Glutamatergic neuron (in vitro differentiated cells): ENCODE measurements at places on chromosomes 11 and 22. TPM values are rescaled to one million over a fixed set of nuclear protein-coding genes. Genes with fewer than 3 reads are reported as not detected.
A peak's percentile ranks its signal among the peaks of the same experiment; 100 is the strongest.

GRCh38 chr11:94315664-94316063 is 11.3 kb downstream of the IZUMO1R start:
- no peaks in the 10 kb centered on the region for H3K4me1 ChIP-seq
- no peak for DNase-seq
- no peak overlapping the region for H3K4me3 ChIP-seq
- H3K27me3 ChIP-seq: peaks cover 1% of the 10 kb centered on the region

Gene FTH1
- total RNA-seq: 885 TPM

- no peak overlapping the region for H3K4me3 ChIP-seq
- H3K27me3 ChIP-seq: no peaks in the 10 kb centered on the region
- H3K36me3 ChIP-seq: no peaks in the 10 kb centered on the region
Observed at GRCh38 chr11:20397281-20397680, 9.8 kb downstream of the PRMT3 start.

Gene OR52N5
- total RNA-seq: not detected

Gene TMEM134
- 41.9 TPM for total RNA-seq

DNA sequence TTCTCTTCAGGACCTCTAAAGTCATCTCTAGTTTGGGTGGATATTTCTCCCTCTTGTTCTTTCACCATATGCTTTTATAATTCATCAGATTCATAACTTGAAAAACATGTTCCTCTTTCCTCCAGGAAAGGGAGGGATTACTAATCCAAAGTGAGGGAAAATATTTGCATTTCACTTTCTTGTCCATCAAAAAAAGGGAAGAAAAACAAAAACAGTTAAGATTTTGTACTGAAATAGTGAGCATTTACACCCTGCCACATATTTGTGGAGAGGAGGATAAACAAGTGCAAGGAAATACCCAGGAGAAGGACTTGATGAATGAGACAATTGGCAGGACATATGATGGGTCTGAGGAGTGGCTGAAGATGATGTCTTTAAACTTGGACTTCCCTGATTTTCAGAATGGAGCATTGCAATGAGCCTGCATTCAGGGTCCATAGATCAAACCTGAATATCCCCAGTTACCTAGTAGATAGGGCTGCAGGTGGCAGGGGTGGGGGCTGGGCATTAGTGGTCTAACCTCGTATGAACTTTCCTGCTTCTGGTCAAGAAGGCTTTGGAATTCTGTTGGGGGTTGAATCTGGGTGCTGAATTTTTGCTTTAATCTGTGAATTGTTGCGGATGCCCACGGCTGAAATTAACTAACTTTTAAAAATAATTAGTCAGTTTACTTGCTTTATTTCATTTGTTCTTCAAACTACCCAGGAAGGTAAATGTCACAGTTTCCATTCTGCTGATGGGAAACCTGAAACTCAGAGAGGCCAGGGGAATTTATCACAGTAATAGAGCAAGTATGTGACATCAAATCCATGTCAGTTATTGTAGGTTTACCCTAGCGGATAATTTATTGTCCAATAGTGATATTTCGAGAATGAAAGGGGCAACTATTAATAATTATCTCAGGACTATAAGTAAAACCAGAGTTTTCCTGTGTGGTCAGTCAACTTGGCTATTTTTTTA is 36.9 kb upstream of the TMEM123 start:
- H3K27ac ChIP-seq: no peak overlapping the region
- H3K27me3 ChIP-seq: no peaks in the 10 kb centered on the region
- H3K36me3 ChIP-seq: no peaks in the 10 kb centered on the region
- DNase-seq: no peak
- H3K4me3 ChIP-seq: no peak overlapping the region
- no peaks in the 10 kb centered on the region for H3K4me1 ChIP-seq

DNA sequence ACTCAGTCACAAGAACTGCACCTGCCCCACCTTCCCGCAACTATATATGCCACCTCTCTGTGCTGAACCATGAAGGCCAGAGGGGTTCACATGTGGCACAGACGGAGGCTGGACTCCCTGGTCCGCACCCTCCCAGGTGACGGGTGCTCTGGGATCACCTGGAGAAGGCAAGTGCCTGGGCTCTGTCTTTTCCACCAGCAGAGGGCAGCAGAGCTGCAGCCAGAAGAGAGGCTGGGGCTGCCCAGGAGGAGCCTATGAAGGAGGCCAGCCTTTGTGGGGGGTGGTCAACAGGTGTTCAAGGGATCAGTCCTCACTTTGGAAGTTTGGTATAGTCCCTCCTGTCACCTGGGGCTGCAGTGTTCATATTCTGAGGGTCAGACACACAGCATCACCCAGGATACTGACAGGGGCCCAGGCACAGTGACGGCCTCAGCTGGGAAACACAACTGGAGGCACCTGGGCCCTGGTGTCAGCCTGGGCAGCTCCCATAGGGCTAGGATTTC is 39.2 kb upstream of the IGLL5 start:
- H3K4me3 ChIP-seq: no peak overlapping the region
- no peaks in the 10 kb centered on the region for H3K36me3 ChIP-seq
- peak; percentile 71 for DNase-seq
- peaks cover 3% of the 10 kb centered on the region for H3K27me3 ChIP-seq
- no peak overlapping the region for H3K27ac ChIP-seq
- peaks cover 3% of the 10 kb centered on the region for H3K4me1 ChIP-seq

GRCh38 chr11:127074151-127074761 is 73.7 kb upstream of the KIRREL3 start:
- H3K4me3 ChIP-seq: peak overlapping the region; percentile 17
- H3K27ac ChIP-seq: peak overlapping the region; percentile 80
- H3K27me3 ChIP-seq: peaks cover 11% of the 10 kb centered on the region
- peak; percentile 78 for DNase-seq
- H3K4me1 ChIP-seq: peaks cover 40% of the 10 kb centered on the region

Gene CHRM1
- not detected for total RNA-seq

DNA sequence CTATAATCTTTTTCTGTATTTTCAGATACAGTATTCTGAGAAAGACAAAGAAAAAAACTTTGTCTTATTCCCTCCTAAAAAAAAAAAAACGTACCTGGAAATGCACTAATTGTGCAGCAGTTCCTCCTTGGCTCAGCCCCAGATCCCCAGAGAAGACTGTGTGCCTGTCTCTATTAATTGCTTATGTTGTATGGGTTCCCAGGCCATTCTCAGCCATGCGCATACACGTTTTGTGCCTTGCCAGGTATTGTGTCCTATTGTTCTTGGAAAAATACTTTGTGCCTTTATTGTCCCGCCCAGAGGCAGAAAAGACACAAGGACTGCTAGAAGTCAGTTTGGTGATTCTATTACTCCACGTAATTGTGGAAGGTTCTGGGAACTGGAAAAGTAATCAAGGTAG is 91.2 kb downstream of the PIWIL4 start:
- no peaks in the 10 kb centered on the region for H3K36me3 ChIP-seq
- no peak for DNase-seq
- no peak overlapping the region for H3K4me3 ChIP-seq
- H3K27me3 ChIP-seq: no peaks in the 10 kb centered on the region
- no peak overlapping the region for H3K27ac ChIP-seq
- no peaks in the 10 kb centered on the region for H3K4me1 ChIP-seq

DNA sequence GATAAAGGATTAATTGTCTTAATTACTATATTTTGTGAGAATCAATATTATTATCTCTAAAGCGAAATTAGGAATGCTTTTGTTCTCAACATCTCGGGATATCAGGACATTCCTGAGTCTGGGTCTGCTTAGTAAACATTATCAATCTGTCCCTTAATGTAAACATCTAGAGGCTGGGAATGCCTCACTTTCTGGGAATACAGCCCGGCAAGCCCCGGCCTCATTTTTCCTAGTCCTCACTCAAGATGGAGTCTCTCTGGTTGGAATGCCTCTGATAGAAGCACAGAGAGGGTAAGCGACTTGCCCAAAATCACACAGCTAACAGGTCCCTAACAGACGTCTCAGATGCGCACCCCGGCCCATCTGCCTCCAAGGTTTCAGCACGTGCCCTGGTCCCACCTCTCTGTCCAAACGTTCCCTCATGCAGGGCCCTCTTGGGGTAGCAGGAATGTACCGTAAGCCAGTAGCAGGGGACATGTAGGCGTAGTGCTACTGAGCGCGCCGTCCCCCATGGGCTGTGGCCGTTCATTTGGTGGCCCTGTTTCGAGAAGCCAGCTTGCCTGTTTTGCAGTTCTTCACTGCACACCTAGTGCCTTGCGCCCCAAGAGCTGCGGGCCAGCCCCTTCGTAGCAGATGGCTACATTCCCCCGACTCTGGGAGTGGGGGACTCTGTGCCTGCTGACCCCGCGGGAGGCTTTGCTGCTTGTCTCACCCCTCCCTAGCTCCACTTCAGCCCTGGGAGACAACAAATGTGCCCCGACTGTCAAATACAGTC is 62.2 kb upstream of the FADD start:
- H3K27me3 ChIP-seq: peaks cover 8% of the 10 kb centered on the region
- H3K4me1 ChIP-seq: peaks cover 19% of the 10 kb centered on the region
- H3K27ac ChIP-seq: no peak overlapping the region
- H3K36me3 ChIP-seq: no peaks in the 10 kb centered on the region
- H3K4me3 ChIP-seq: no peak overlapping the region

DNA sequence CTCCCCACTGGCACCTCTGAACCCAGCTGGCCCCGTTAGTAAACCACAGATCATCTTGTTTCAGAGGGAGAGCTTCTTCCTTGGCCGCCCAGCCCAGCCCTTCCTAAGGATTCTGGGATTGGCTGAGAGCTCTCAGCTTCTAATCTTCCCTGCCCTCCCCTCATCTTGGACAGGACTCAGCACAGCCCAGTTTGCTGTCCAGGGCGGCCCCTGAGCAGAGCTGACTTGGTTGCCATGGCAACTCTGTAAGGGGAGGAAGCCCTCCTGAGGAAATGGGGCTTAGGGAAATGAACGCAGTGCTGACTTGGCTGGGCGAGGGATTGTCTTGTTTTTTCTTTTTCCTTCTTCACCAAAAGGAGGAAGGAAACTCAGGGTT is 4.6 kb downstream of the APOL4 start:
- peak overlapping the region; percentile 76 for H3K4me3 ChIP-seq
- H3K27me3 ChIP-seq: peaks cover 7% of the 10 kb centered on the region
- no peak for DNase-seq
- peak overlapping the region; percentile 96 for H3K27ac ChIP-seq

DNA sequence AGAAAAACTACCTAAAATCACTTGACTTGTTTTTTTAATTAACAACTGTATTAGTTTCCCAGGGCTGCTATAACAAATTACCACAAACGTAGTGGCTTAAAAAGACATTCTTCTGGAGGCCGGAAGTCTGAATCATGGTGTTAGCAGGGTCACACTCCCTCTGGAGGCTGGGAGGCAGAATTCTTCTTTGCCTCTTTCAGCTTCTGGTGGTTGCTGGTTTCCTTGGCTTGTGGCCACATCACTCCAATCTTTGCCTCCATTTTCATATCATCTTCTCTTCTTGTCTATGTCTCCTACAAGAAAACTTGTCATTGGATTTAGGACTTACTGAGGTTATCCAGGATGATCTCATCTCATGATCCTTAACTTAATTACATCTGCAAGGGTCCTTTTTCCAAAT is 7.4 kb upstream of the INCENP start:
- peaks cover 9% of the 10 kb centered on the region for H3K36me3 ChIP-seq
- peaks cover 2% of the 10 kb centered on the region for H3K27me3 ChIP-seq
- H3K4me1 ChIP-seq: no peaks in the 10 kb centered on the region
- H3K27ac ChIP-seq: no peak overlapping the region

DNA sequence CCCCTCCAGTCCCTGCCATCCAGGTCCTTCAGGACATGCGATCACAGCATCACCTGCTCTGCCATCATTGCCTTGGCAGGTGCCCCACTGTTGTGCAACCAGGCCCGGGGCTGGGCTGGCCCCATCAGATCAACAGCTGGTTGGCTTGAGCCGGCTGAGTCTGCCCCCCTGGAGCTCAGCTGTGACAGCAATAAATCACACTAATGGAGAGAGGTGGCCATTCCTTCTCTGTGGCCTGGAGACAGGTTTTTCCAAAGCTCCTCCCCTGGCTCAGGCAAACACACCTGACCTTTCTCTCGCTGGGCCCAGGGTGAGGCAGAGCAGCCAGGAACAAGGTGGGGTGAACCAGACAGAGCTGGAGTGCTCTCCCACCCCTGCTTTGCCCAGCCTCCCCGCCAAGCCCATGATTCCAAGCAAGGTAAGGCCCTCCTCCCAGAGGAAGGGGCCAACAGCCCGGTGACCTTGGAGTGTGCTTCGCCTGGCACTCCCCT is 8.9 kb upstream of the FXYD2 start:
- H3K27ac ChIP-seq: no peak overlapping the region
- peaks cover 4% of the 10 kb centered on the region for H3K27me3 ChIP-seq
- peaks cover 12% of the 10 kb centered on the region for H3K4me1 ChIP-seq
- no peak overlapping the region for H3K4me3 ChIP-seq

GRCh38 chr22:26568207-26568706 is 21.7 kb downstream of the TPST2 start:
- H3K27me3 ChIP-seq: peaks cover 7% of the 10 kb centered on the region
- H3K4me1 ChIP-seq: peaks cover 10% of the 10 kb centered on the region
- no peak overlapping the region for H3K4me3 ChIP-seq
- H3K36me3 ChIP-seq: no peaks in the 10 kb centered on the region

- H3K27me3 ChIP-seq: peaks cover 10% of the 10 kb centered on the region
- peak overlapping the region; percentile 43 for H3K27ac ChIP-seq
- H3K4me3 ChIP-seq: peak overlapping the region; percentile 52
Observed at GRCh38 chr22:42396621-42397331, 35.4 kb downstream of the NFAM1 start.

DNA sequence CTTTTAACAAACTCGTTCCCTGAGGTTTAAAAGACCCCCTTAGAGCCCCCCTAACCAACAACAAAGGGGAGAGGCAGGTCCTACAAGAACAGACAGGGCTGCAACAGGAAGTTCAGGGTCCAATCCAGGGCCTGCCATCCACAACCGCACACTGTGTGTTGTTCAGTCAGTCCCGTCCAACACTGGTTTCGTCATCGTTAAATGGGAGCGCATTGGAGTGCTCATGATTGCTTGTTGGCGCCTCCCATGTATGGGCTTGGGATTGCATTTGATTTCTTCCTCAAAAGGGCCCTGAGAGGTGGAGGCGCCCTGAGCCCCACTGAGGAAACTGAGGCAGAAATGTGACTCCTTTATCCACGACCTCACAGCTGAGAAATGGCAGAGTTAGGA is 174.1 kb downstream of the MN1 start:
- DNase-seq: no peak
- no peak overlapping the region for H3K4me3 ChIP-seq
- no peak overlapping the region for H3K27ac ChIP-seq
- H3K4me1 ChIP-seq: peaks cover 2% of the 10 kb centered on the region
- peaks cover 5% of the 10 kb centered on the region for H3K27me3 ChIP-seq
- H3K36me3 ChIP-seq: peaks cover 4% of the 10 kb centered on the region

Gene LRRC32
- total RNA-seq: 0.39 TPM

DNA sequence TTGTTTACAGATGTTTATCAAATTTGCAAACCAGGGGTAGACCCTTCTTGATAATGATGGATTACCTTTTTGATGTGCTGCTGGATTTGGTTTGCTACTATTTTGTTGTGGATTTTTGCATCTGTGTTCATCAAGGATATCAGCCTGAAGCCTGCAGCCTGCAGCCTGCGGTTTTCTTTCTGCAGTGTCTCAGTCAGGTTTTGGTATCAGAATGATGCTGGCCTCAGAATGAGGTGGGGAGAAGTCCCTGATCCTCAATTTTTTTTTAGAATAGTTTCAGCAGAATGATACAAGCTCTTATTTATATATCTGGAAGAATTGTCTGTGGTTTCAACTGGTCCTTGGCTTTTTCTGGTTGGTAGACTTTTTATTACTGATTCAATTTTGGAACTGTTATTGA is 19.7 kb upstream of the RAB38 start:
- H3K4me3 ChIP-seq: no peak overlapping the region
- peaks cover 8% of the 10 kb centered on the region for H3K36me3 ChIP-seq
- H3K4me1 ChIP-seq: no peaks in the 10 kb centered on the region
- no peak for DNase-seq

- H3K4me1 ChIP-seq: no peaks in the 10 kb centered on the region
- H3K27ac ChIP-seq: no peak overlapping the region
- DNase-seq: no peak
Observed at GRCh38 chr22:32426881-32427280, 14.8 kb upstream of the RTCB start.

Gene OVOL1
- total RNA-seq: not detected
